Fibroblast of skin of right quadriceps (primary cell): ENCODE measurements at places on chromosomes 16 and 17.

DNA sequence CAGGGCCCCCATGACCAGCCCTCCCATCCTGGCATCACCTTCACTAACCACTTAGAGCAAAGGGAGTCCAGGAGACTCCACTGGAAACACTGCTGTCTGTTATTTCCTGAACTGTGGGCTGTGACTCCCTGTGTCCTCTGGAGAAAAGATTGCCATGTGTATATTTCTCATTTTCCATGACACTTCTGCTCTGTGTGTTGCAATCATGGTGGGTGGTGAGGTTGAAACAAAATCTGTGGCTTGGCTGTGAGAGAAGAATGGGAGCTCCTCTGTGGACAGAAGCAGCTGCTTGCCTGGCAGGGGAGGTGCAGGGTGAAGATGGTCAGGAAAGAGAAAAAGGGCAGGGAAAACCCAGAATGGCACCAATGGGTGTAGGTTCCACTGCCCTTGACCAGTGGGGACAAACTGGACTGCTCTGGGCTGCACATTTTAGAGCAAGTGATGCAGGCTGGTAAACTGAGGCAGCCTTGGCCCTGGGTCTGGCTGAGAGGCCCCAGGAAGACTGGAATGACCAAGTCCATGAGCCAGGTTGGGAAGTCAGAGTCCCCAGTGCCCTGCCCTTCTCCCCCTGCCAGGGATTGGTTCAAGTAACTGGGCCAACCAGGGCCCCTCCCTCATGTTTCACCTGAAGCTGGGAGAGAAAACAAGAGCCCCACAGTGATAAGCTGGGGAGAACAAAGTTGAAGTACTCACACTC is 314.3 kb downstream of the C16orf95 start:
- DNase-seq, result peak; percentile 60

GRCh38 chr17:61738249-61738648 is 125.1 kb downstream of the BRIP1 start:
- DNase-seq, result no peak

GRCh38 chr17:36627101-36627500 is 25.7 kb downstream of the MRM1 start:
- DNase-seq, result no peak

DNA sequence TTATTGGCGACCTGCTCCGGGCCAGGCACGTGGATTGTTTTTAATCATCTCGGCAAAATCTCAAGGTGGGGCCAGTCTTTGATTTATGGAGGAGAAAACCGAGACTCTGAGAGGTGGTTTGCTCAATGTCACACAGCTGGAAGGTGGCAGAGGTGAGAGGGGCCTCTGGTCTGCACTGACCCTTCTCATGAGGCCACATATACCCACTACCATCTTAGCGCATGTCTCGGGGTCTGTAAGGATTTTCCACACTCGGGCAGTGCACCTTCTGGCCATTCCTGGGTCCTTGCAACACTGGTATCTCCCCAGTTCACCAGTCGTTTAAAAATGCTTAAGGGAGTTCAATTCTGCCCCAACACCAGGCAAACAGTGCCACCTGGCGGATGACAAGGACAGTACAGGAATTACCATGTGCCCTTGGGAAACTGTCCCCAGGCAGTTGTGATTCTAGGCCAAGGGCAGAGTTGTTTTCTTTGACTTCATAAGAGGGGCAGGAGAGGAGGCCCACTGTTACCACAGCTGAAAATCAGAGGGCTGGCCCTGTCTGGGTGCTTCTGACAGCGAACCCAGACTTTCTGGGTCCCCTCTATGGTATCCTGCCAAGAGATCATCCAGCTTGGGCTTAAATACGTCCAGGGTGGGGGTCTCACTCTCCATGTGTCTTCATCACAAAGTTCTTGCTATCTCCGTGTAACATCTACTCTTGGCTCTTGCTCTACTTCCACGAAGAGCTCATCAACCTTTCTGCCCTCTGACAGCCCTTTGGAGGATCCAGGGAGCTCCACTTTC is 39.4 kb upstream of the RAI1 start:
- peak; percentile 68 for DNase-seq

DNA sequence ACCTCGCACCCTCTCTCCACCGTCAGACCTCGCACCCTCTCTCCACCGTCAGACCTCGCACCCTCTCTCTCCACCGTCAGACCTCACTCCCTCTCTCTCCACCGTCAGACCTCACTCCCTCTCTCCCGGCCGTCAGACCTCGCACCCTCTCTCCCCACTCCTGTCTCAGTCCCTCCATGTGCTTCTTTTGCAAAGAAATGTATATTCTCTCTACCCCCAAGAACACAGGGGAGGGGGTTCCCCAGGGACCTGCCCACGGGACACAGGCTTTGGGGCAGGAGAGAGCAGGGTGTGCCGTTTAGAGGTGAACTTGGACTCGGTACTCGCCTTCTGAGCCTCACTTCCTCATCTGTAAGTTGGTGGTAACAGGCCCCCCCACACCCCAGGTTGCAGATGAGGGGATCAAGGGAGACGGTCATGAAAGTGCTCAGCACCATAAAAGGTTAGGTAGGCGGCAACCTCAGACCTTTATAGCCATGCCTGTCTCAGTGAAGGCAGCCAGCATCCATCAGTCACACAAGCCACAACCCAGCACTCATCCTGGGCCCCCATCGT is 63.7 kb downstream of the RPH3AL start:
- no peak for DNase-seq

GRCh38 chr16:14018851-14019250 is 52.3 kb upstream of the MRTFB start:
- no peak for DNase-seq

DNA sequence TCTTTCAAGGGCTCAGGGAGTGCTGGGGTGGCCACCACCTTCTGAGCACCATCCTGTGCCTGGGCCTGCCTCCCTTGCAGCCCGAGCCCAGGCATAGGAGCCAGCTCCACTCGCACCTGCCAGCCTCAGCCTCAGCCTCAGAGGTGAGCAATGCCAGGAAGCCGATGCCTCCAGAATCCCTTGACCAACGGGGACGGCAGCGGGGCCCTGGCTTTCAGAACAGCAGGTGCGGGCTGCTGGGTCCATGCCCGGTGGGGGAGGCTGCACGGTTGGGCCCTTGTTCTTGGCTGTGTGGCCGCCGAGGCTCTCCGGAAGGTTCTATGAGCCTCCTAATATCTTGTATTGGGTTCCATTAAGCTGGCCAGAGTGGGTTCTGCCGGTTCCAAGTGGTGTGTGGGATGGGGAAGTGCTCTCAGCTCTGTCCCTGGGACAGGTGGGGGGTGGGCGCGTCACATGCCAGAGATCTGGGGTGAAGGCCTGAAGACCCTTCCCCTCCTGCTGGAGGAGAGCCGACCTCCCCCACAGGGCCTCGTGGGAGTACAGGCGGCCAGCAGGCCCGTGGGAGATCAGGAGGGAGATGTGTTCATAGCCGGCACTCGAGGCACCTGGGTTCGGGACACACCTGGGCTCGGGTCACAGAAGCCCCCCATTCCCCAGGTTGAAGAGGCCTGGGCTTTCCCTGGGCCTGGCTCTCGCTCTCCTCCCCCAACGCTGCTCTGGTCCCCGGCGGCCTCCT is 27.0 kb downstream of the NPTX1 start:
- no peak for DNase-seq

GRCh38 chr16:27973678-27974077 is 89.8 kb downstream of the GSG1L start:
- no peak for DNase-seq

DNA sequence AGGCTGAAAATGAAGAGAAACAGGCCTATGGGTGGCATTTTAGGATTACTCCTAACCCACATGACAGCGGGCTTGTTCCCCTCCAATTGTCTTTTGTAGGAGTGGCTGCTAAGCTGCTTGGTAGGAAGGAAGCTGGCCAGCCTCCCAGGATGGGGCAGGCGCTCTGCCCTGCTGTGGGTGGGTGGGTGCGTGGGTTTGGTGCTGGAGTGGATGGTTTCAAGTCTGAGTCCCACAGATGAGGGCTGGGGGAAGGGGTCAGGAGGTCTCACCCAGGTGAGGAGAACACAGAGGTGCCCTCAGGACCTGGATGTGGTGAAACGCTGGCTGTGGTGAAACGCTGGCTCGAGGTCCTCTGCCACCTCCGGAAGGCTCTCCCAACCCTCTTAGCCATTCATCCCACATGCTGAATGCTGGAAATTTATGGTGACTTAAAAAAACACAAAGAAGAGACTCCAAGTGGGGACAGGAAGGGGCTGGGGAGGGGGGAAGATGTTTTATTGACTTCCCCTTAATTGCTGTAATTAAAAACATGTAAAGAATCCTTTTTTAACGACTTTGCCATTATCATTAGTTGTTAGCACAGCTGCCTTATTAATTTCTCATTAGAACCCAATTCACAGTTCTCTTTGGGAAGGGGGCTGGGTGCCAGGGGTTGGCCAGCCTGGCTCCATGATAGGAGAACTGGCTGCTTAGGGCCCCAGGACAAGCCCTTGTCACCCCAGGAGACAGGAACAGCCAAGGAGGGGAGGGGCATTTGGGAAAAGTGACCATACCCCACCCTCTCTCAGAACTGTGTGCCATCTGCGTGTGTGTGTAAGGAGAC is 153.5 kb upstream of the CDC42EP4 start:
- no peak for DNase-seq

DNA sequence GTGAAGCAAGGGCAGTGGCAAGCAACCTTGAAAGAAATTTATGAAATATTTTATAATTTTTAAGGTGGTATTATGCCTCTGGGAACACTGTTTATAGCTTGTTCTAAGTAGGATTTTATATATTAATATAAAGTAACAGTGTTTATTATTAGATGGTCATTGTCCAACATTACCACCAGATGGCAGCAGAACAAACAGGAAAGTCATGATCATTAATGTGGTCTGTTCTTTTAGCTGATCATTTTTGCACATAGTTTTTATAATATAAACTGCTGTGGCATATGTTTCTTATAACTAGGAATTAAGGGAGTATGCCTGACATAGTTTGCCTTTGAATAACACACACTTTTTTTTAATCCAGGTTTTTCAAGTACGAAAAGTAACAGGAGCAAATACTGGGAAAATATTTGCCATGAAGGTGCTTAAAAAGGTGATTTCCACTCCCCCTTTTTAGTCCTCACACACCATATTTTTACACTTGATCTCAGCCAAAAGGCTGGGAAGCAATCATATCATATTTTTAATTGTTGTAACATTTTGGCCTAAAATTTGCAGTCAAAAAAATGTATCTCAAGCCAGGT is 21.4 kb downstream of the RPS6KB1 start:
- peak; percentile 48 for DNase-seq

- DNase-seq, result no peak
Measured at GRCh38 chr17:19345067-19345460, 17.5 kb downstream of the B9D1 start.

GRCh38 chr17:58710948-58711552 is 18.6 kb downstream of the RAD51C start:
- peak; percentile 55 for DNase-seq

- DNase-seq, result peak; percentile 86
Measured at GRCh38 chr16:12231666-12232065, 255.1 kb downstream of the SNX29 start.

DNA sequence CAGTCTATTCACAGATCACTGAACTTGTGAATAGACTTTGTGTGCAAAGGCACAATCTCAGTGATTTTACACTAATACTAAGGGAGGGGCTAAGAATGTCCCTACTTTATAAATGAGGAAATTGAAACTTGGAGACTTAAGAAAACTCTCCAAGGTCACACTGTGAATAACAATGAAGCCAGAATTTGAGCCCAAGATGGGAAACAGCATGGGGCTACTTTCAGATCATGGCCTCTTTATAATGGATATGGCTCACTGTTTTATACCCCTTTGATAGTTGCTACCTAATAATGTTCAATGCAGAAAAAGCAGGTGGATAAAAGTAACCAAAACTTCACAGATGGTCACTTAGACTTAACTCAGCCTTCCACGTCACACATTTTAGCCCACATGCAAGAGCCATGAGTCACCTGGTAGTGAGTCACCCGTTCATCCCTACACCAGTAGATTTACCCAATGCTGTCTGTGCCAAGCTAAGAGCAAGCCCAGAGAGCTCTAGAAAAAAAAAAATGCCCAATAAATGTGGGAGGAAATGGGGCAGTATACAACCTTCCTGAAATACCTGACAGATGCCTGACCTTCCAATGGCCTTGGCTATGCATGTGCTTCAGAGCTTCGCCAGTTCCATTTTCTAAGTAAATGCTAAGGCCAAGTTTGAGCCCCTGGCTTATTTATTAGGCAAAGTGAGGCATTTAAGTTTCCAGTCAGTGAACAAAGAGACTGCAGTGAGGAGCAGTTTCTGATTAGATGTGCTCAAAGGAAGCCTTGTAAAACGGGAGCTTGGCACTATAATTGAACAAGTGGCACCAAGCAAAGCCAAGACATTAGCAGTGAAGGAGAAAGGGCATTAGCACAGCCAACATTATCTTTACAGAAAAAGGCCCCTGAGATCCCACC is 219.7 kb downstream of the TMEM114 start:
- peak; percentile 4 for DNase-seq

DNA sequence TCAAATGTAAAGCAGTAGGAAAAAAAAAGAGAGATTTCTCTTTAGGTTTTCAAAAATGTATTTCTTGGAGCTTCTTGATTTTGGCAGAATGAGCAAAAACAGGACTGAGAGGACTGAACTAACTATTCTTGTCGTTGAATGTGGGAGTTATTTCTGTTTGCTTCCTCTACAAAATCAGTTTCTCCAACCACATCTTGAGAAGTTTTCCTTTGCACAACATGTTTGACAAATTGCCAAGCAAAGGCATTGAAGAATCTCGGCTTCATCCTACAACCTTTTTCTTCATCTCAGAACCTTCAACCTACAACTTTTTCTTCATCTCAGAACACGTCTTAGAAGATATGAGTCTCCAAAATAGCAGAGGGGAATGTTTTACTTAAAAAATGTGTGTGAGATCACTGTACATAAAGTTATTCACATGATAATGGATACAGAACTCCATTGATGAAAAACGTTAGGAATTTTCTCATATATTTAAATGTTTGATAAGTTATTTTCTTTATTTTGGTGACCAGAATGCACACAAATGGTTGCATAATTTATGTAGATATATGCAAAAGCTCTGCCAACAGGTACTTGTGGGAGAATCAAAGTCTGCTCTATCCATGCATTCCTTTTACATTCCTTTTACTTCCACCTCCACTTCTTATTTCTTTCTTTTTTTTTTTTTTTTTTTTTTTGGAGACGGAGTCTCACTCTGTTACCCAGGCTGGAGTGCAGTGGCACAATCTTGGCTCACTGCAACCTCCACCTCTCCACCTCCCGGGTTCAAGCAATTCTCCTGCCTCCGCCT is 370.0 kb downstream of the KCNJ2 start:
- no peak for DNase-seq

- DNase-seq, result no peak
Measured at GRCh38 chr17:30550512-30551273, 73.5 kb downstream of the GOSR1 start.

DNA sequence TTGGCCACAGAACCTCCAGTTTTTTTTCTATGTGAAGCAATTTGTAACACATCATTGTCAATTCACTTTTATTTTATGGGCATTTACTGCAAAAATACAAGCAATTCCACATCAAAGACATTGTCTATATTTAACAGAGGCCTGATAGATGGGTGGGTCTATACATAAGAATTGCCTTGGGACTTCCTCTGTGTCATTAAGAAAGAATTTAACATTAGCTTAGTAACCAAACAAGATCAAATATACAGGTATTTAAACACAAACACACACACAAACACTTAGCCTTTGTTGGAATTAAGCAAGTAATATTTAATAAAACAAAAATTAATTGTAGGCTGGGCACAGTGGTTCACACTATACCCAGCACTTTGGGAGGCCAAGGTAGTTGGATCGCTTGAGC is 4.3 kb upstream of the PITPNC1 start:
- no peak for DNase-seq

- no peak for DNase-seq
Measured at GRCh38 chr17:6670571-6670970, 19.0 kb downstream of the C17orf100 start.
